ENCODE measurements at places on chromosomes 11 and 22.
A peak's percentile ranks its signal among the peaks of the same experiment; 100 is the strongest.

DNA sequence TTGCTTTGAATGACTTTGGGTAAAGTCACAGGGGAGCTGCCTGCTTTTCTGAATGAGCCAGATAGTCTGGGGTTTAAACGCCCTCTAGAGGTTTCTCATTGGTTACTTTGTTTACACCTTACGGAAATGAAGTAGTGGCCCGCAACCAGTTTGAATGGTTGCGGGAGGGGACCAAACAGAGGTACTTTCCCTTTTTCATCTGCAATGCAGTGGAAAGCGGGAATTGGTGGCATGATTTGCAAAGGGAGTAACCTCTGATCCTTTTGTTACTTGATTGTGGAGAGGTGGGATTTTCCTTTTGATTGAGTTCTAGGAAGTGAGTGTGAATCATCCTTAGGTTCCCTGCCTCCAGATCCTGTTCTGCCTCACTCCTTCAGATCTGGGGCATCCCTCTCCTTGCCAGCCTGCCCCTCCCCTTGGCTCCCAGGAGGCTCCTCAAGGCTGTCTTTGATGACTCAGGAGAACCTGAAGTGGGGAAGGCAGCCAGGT is 15.9 kb upstream of the GLYATL1 start:
- no peak for DNase-seq

DNA sequence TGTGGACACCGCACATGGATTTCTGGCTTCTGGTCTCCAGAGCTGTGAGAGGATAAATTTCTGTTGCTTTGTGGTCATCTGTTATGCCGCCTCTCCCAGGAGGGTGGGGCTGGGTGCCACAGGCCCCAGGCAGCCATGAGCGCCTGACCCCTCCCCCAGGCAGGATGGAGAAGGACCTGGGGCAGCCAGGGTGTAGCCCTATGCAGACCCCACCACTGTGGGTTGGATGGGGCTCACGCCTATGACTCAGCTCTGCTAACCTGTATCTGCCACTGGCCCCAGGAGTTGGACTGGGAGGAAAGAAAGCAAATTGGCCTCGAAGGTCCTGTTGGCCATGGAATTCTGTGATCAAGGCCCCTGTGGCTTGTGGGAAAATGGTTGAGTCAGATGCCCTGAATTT is 1351.1 kb downstream of the BRD1 start:
- DNase-seq: no peak

DNA sequence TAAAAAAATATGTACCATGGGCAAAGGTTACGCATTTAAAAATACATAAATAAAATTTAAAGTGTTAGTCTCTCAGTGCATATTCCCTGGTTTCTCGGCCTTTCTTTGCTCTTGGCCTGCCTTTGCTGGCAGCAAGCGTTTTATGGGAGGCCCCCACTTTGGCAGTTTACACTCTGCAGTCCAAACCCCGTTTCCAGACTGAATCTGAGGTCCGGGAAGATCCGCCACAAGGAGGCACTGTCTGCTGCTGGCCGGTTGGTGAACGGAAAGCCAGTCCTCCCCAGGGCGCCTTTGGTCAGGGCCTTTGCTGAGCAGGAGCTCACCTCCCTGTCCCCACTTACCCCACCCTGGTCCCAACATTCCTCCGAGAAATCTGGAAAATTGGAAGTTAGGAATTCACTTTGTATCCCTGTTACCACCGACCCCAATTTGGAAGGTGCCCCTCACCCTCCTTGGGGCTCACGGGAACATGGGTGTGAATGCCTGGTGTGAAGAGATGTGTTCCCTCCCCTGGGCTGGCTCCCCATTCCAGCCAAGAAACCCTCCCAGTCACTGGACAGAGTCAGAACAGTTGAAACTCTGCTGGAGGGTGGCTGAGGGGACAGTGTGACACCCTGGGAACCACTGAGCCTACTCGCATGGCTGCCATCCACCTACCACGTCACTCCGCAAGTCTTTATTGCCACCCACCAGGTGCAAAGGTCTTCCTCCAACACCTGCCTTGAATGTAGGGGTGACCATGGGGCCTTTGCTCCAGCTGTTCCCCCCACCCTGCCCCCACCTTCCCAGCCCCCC is 9.4 kb upstream of the SF1 start:
- DNase-seq: peak; percentile 79

GRCh38 chr11:66593650-66594049 is 665 bp downstream of the CCS start:
- DNase-seq: no peak

DNA sequence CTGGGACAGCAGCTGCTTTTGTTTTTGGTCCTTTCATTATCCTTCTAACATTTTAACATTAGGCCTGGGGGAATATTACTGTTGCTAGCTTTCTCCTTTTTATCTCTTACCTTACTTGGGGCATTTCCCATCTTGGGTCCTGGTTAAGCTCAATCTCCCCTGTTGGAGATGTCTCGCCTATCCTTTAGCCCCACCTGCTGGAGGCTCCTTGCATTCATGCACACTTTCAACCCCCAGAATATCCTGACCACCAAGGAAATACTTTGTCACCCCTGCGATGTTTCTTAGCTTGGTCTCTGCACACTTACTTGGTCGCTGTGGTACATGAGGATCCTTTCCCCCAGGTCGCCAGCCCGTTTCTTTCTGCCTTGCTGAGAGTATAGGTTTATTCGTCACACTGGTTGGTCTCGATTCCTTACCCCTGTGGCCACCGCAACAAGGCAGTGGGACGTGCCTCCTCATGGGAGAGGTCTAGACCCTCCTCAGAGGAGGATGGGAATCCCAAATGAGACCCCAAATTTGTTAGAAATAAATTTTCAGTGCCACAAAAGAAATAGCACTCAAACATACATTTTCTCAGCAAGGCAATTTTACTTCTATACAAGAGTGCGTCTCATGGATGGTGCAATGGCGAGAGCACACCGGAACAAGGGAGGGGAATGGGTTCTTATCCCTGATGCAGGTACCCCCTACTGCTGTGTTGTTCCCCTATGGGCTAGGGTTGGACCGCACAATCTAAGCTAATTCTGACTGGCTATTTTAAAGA is 5.4 kb upstream of the TXN2 start:
- peak; percentile 41 for DNase-seq

DNA sequence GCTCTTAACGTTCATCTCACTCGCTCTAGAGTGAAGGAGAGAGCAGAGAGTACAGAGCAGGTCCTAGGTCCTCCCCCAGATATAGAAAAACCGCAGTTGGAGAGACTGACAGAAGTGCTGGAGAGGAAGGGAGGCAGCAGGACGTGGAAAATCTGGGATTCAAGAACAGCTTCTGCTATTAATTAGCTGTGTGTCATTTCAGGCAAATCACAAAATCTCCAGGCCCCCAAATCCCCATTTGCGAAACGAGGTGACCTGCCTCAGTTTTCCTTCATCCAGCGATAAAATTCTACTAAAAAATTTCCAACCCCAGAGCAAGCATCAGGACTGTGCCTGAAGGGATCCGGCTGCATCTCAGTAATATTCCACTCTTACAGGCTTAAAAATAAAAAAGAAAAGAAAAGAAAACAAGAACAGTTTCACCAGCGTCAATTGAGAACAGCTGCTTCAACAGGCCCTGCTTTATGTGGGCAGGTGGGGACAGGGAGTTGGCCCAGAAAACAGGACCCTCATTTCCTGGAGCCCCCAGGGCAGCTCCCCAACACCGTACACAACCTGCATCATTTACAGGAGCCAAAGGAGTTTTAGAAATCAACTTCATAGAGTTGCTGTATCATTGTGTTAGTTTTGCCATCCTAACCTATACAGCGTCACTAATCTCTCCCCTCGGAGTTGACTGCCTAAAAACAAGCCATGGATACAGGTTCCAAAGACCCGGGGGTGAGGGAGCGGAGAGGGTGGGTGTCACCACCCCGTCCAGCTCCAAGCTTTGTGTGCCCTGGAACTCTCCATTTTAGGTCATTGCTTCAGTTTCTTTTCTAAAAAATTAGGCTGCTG is 2.3 kb upstream of the MALAT1 start:
- DNase-seq: no peak

- DNase-seq: no peak
Observed at GRCh38 chr11:129302386-129303101, 73.1 kb upstream of the BARX2 start.

- DNase-seq: no peak
Observed at GRCh38 chr22:36910461-36910860, 3.0 kb upstream of the CSF2RB start.
